ENCODE measurements at places on chromosomes 12 and 14. TPM values are rescaled to one million over a fixed set of nuclear protein-coding genes. Genes with fewer than 3 reads are reported as not detected.

- no peak for DNase-seq
Measured at GRCh38 chr12:64716371-64716770, 42.8 kb downstream of the GNS start.

- DNase-seq, result no peak
Measured at GRCh38 chr14:64953310-64953654, 10.7 kb upstream of the GPX2 start.

GRCh38 chr14:20627346-20628027 lies 14.0 kb downstream of the OR6S1 start:
- DNase-seq, result no peak

DNA sequence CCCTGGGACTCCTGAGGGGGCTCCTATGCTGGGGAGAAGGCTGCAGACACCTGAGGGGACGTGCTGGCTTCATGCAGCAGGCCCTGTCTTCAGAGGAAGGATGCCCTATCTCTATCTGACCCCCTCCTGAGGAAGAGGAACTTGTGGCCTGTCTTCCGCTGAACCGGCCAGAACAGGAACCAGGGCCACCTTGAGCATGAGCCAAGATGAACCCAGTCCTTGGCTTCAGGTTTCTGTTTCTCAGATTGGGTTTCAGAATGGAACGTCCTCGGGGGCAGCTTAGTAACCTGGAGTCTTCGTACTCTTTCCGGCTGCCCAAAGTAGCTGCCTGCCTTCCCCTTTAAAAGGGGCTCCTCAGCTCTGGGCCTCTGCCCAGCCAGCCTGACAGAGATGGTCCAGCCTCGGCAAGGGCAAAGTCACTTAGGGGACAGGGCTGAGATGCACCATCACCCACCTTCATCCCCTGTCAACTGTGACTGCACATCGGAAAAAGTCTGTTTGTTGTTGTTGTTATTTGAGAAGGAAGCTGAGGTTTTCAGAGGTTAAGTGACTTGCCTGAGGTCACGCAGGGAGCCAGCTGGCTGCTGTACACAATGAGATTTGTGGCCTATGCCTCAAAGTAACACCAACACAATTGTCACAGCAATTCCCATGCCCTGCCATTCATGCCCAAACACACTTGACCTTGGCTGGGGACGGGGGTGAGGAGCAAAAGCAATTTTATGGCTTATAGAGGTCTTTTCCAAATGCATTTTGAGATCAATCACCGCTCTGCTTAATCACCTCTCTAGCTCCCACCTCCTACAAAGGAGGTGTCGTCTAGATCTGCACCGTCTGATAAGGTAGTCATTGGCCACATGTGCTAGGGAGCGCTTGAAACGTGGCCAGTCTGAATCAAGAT lies 13.4 kb downstream of the ASB2 start:
- peak; percentile 71 for DNase-seq

DNA sequence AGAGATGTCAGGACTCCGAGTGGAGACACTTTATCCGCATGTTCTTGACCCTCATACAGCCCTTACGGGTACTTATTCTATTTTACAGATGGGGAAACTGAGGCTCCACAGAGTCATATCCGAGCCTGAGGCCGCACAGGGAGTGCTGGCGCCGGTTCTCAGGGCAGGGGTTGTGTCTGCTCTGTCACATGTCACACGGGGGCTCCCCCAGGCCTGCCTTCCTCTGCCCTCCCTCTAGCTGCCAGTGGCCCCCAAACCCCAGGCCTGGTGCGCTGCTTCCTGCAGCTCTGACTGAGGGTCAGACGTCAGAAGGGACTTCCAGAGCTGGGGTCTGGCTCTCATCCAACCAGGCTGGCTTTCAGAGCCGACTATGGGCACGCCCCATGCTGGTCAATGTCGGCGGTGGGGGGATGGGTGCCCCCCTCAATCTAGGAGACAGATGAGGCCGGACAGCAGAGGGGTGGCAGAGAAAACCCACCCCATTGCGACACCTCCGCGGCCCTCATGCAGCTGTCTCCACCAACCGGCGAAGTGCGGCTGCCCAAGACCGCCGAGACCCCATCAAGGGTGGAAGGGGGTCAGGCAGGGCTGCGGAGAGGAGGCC lies 811 bp upstream of the INF2 start:
- DNase-seq, result peak; percentile 41

NPC2 gene
- 56.9 TPM for total RNA-seq

CDCA3 gene
- total RNA-seq, result 99.7 TPM

Measured in activated CD4-positive, alpha-beta T cell treated with anti-CD3 and anti-CD28 coated beads for 36 hours (primary cell).